Left cardiac atrium (tissue), 4 donors: ENCODE measurements at places on chromosomes 16 and 17.

GRCh38 chr17:75661531-75661930, 5.4 kb downstream of the RECQL5 start:
- DNase-seq = no peak

DNA sequence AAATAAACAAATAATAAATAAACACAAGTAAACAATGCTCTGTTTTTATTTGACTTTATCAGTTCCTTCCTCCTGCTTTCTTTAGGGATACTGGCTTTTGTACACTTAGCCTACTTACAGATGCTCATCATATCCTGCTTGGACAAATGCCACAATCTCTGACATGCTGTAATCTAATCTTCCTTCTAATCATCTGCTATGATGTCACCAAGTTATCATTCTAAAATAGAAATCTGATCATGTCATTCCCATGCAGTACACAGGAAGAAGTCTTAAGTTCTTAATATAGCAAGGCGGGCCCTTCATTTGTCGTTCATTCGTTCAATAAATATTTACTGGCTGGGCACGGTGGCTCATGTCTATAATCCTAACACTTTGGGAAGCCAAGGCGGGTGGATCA, 9.1 kb upstream of the UBB start:
- DNase-seq = no peak

DNA sequence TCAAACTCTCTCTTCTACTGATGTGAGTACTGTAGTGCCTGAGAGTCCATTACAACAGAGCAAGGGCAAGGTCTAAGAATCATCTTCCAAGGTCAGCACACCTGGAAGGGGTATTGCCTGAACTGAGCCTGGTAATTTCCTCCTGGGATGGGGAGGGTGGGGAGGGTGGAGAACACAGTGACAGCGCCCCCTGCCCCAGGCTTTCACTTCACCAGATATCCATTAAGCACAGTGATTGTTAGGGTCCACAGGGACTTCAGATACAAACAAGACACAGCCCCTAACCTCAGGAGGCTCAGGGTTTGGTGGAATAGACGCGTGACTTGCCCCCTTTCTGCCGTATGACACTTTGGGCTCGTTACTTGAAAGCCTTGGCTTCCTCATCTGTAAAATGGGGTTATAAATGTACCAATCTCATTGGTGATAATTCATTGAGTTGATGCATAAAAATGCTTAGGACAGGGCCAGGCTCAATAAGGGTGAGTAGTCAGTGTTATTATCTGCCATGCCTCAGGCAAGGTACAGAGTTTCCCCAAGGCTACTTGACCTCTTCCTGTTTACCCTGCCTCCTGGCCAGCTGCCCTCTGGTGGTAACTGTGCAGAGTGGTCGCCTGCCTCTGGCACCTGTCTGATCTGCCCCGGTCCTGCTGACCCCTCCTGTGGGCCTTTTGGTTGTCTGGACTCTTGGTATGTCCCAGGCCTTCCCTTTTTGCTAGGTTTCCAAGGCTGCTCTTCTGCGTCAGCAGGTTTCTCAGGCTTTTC, 13.1 kb upstream of the BRD7 start:
- no peak for DNase-seq

- no peak for DNase-seq
Measured at GRCh38 chr17:69723741-69724140, 309.2 kb downstream of the MAP2K6 start.

DNA sequence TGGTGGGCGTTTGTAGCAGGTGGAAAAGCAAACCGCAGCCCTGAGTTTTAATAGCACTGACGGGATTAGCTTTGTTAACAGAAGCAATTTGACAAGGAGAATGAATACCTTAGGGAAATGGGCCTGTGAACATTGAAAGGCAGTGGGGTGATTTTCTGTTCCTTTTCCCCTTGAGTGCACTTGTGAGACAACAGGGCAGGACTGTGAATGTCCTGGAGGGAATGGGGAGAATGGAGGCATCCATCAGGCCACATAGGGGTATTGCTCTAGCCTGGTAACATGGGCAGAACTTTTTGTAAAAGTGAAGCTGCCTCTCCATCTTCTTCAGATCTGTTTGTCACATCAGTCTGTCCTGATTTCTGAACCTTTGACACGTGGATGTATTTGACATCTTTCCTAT, 26.2 kb downstream of the USP43 start:
- no peak for DNase-seq

GRCh38 chr16:47715442-47716083, 254.4 kb downstream of the PHKB start:
- no peak for DNase-seq

DNA sequence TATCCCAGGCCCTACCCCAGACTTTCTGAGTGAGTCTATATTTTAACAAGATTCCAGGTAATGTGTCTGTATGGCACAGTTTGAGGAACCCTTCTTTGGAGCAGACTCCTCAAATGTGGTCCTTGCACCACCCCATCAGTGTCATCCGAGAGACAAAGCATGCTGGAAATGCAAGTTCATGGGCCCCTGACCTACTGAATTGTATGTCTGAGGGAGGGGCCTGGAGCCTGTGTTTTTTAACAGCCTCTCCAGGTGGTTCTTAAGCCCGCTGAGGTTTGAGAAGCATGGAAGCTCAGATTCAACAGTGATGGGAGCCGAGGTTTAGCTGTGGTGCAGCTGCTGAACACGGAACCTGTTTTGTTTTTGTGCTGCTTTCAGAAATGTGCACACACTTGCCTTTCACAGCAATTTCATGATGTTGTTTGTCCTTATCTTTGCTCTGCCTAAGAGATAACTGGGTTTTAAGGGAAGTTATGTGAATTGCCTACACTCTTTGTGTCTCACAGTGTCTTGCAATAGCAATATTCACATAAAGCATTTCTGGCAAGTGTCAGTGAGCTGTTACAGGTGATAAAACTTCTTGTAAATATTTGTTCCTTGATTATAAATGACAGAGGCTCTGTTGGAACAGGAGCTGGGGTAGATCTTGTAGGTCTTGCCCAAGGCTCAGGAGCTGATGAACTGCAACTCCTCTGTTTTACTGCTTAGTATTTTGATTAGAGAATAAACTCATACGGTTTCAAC, 32.0 kb upstream of the IL34 start:
- DNase-seq = no peak

- no peak for DNase-seq
Measured at GRCh38 chr17:79979816-79980215, 55.9 kb downstream of the TBC1D16 start.

- DNase-seq = no peak
Measured at GRCh38 chr16:68091380-68092261, 6.5 kb downstream of the NFATC3 start.

DNA sequence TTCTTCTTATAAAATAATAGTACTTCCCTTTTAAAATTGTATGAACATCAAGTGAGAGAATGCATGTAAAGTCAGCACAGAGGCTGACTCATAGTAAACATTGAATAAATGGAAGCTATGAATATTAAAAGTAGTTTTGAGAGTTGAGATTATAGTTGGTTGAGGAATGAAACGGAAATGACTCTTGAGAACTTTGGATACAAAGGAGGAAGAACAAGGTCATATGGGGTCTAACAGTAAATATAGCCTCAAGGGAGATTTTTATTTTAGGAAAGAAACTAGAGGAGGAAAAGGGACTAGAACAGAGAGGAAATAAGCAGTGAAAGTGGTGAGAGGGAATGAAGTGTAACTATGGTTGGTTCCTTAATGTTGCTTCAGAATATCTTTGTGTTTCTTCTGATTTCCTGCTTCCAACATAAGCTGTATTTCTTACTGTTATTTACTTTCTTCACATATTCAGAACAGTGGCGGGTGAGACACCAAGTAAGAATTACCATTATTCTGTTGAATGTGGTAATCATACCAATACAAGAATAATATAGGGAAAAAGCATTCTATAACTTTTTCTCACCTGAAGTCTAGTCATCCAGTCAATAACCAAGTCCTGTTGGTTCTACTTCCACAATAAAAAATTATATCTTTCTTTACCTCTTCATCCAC, 165.1 kb downstream of the CHD9 start:
- no peak for DNase-seq

GRCh38 chr17:67469208-67469980, 92.3 kb downstream of the PITPNC1 start:
- DNase-seq = peak; percentile 37

DNA sequence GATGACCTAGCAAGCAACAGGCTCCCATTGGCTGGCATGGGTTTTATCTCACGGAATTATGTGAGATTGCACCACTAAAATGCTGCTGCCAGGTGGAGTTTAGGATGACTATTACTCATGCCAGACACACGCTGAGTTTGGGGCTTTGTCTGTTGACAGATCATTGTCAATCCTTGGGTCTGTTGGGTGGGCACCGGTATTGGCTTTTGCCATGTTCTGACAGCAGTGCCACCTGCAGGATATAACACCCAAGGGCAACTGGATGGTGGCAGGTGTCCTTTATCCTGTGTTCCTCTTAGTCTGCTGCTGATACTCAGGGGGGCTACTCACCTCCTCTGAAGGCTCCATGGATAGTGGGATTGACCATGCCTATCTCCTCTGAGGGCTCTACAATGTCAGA, 221.6 kb upstream of the DYNLRB2 start:
- no peak for DNase-seq

GRCh38 chr16:53142823-53143568, 88.2 kb downstream of the CHD9 start:
- no peak for DNase-seq

- no peak for DNase-seq
Measured at GRCh38 chr17:61205401-61205800, 194.2 kb upstream of the TBX2 start.

DNA sequence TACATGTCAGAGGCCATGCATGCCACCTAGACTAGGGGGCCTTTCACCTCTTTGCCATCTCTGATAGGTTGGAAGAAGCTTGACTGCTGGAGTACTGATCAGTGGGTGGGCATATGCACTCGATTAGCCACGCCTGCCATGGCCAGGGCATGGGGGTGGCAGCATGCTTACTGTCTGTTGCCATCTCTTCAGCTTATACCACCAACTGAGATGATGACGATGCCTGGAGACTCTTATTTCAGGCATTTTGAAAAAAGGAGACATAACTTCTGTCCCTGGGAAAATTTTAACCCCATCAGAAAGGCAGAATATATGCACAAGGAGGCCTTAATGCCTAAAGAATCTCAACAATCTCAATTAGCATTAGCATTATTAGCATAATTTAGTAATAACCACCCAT, 60.8 kb downstream of the MSI2 start:
- no peak for DNase-seq

DNA sequence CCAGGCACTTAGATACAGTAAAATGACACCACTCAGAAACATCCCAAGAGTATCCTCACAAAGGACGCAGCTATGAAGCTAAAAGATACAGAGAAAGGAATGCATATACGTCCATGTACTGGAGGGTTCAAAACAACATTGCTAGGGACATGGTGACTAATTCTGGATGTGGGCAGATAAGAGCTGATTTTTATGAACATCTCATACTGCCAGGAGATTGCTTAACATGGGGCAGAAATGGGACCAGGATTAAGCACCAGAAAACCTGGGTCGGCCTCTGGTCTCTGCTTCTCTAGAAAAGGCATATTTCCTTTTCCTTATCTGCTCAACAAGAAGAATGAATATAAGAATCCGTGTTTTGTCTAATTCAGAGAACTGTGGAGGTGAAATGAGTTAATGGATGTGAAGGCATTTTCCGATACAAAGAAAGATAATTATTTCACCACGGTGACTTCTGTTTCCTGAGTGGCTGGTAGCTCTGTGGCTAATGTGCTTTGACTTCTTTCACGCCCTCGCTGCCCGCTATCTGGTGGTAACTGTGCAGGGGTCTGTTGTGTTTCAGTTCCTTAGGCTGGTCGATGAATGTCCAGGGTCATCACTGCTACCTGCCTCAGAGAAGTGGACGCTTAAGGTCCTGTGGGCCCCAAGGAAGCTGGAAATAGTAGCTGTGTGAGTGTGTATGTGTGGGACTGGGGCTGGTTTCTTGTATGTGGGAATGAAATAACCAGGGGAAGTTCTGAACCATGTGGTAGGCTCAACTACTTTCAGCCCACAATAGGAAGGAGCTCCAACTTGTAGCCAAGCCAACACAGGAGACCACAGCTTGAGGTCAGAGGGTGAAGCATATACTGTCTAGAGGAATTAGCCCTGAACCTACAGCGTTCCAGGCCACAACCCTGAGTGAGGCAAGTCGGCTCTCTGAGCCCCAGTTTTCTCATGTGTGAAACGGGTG, 15.8 kb upstream of the CCL5 start:
- DNase-seq = no peak
